NCI-H524 (cell line): ENCODE measurements at places on chromosomes 7 and 10.
A peak's percentile ranks its signal among the peaks of the same experiment; 100 is the strongest.

DNA sequence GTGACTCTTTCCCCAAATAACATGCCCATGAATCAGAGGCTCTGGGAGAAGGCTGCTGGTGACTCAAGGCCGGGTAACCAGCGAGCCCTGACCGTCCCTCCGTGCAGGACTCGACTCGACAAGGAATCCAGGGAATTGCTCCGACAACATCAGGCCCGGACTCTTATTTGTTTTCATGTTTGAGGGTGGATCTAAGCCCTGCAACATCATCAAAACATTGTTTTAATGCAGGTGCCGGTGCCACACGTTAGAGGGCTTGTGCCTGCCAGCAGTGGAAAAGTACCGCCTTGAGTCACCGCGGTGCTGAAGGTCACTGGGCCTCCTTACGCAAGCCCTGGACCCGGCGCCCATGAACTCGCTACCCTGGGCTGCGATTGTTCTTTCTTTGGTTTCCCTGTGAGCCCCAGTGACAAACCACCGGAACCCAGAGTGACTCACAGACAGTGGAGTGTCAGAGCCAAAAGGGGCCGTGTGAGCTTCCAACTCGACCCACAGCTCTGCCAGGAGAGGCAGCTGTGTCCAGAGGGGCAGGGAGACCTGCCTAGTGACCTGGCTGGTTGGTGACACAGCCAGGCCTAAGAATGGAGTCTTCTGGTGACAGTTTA is 139.4 kb upstream of the SHH start:
- DNase-seq: no peak

- DNase-seq: no peak
Measured at GRCh38 chr7:96320442-96320841, 1.5 kb downstream of the SLC25A13 start.

GRCh38 chr10:124152139-124153022 is 59.0 kb upstream of the CHST15 start:
- DNase-seq: no peak

GRCh38 chr10:89659143-89660131 is 14.4 kb upstream of the PANK1 start:
- no peak for DNase-seq

- no peak for DNase-seq
Measured at GRCh38 chr7:43247757-43248156, 135.3 kb downstream of the HECW1 start.

GRCh38 chr10:108633046-108633445 is 1290.3 kb downstream of the XPNPEP1 start:
- DNase-seq: no peak

- no peak for DNase-seq
Measured at GRCh38 chr10:35794703-35795102, 152.6 kb upstream of the FZD8 start.

GRCh38 chr7:107959527-107959898 is 43.4 kb downstream of the LAMB1 start:
- DNase-seq: no peak

- DNase-seq: no peak
Measured at GRCh38 chr7:28291559-28291958, 111.0 kb upstream of the JAZF1 start.

DNA sequence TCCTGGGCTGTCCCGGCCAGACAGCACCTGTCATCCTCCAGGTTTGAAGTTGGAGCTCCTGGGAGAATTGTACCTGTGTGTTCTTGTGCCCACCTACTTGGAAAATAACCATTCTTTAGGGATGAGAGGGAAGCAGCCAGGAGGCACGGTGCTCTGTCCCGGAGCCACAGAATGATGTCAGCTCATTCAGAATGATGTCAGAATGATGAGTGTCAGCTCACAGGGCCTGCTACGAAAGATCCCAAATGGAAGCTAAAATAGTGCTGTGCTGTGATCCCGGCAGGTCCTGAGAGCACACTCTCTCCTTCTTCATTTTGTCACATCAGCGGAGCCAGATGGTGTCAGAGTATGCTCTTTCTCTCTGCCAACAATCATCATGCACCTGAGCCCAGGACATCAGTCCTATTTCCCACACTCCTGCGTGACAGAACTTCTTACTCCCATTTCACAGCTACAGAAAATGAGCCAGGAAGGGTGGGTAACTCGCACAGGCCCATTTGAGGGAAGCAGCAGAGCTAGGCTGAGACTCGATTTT is 8.3 kb downstream of the ABCA13 start:
- peak; percentile 7 for DNase-seq

GRCh38 chr10:70379581-70380176 is 2.7 kb downstream of the LRRC20 start:
- no peak for DNase-seq

DNA sequence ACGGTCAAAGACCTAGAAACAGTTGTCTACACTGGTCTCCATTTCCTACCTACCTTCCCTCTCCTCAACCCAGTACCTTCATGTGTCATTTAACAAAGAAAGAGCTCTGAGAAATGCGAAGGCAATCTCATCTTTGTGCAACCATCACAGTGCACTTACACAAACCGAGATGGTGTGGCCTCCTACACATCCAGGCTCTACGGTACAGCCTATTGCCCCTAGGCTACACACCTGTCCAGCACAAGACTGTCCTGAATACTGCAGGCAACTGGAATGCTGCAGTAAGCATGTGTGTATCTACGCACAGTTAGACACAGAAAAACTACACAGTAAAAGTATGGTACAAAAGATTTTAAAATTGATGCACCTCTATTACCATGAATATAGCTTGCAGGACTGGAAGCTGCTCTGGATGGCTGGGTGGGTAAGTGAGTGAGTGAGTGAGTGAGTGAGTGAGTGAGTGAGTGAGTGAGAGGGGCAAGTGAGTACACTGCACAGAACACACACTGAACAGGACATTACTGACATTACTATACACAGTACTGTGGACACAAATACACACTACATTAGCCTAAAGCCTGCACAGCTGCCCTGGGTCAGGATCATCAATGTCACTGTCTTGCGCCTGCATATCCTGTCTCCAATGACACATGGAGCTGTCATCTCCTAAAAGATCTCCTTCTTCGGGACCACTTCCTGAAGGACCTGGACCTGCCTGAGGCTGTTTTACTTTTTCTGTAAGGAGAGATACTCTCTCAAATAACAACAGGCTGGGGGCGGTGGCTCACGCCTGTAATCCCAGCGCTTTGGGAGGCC is 18.5 kb downstream of the ITGB1 start:
- DNase-seq: no peak

- DNase-seq: peak; percentile 6
Measured at GRCh38 chr7:144723301-144723700, 112.6 kb downstream of the TPK1 start.

DNA sequence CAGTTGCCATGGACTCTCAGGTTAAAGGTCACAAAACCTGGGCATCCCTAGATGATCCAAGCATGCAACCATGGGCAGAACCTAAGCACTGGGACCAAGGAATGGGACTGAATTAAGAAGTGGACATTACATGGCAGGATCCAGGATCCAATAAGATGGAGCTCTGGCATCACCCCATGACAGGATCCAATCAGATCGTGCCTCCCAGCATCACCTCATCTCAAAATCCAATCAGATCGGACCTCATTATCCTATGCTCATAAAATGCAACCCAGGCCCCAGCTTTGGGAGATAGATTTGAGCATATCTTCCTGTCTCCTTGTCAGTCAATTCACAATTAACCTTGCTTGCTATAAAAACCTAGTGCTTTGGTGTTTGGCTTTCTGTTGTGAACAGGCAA is 616.1 kb downstream of the PARD3 start:
- no peak for DNase-seq

DNA sequence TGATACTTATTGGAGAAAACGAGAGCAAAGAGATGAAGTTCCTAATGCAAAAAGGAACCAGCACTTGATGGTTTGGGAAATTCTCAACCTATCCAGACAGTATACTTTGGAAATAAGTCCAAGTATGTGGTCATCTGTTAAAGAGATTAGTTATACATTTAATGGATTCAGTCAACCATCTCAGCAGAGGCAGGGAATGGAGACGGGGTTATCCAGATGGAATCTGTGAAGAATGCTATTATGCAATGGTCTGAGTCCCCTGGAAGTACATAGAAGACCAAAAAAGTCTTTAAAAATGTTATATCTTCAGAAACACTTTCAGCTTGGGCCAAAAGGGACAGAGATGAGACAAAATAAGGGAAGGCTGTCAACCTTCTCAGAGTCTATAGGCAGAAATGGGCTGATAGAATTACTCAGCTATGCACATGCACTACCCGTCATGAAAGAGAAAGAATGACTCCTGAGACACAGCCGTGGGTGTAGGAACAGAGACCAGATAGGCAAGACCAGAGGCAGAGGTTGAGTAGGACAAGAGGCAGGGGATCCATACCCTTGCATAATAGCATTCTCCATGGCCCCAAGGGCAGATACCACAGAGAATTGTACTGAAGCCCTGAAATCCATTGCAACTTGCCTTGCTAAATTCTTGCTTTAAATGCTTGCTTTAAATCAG is 738.8 kb upstream of the POT1 start:
- no peak for DNase-seq

DNA sequence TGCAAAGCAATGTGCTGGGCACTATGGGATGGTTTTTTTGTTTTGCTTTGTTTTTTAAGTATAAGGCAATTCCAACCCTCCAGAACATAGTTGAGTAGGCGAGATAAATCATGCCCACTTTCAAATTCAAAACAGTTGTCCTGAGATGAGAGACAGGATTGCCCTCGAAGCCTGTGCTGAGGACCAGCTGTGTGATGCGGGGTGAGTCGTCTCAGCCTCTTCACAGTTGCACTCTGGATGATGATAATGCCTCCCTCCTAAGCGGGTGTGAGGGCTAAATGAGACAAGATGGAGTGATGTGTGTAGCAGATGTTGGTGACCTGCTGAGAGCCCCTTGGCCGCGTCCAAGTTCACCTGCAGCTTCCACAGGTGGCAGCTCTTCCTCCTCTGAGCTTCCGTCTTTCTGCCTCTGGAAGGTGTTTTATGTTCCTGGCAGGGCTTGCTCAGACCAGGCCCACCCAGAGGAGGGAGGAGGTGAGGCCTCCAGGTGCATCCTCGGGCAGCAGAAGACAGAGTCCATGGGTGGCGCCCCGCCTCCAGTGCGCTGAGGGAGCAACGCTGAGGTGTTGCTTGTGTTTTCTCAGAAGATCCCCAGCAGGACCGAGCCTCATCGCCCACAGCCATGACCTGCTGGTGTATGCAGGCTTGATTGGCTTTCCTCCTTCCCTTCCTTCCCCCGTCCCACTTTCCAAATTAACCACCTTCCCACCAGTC is 30.6 kb downstream of the ECHDC3 start:
- no peak for DNase-seq

DNA sequence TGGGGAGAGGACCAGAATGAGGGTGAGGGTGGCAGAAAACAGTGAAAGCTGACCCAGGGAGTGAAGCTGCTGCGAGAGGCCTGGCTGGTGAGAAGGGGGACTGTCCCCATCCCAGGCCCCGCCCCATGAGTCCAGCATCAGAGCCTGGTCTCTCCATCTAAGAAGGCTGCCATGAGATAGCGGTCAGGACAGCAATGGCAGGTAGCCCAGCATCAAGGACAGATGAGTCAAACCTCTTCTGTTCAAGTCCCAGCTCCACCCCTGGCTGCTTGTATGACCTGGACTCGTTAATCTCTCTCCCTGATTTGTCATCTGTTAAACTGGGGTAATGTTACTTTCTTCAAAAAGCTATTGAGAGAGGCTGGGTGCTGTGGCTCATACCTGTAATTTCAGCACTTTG is 22.2 kb downstream of the GPNMB start:
- no peak for DNase-seq

DNA sequence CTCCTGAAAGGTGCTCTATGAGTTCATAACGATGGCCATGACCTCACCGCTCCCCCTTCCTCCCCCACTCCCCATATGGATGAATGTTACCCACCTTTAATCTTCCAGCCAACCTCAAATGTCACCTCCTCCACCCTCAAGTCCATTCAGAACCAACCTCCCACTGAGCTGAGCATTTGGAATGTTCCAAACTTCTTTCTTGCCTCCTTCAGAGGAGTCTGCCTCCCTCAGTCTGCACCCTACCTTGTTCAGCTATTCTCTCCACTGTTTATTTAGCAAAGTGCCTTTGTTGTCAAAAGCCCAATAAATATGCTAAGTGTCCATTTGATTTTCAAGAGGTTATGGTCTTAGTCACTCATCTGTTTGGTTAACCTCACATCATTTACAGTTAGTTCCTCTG is 22.9 kb upstream of the MTPAP start:
- no peak for DNase-seq

- DNase-seq: no peak
Measured at GRCh38 chr10:60732807-60733516, 45.3 kb upstream of the CDK1 start.

GRCh38 chr7:50262916-50263690 is 41.4 kb upstream of the IKZF1 start:
- no peak for DNase-seq

GRCh38 chr7:89926701-89927100 is 227.6 kb upstream of the STEAP1 start:
- peak; percentile 55 for DNase-seq

- DNase-seq: no peak
Measured at GRCh38 chr10:129344731-129345355, 122.2 kb upstream of the MGMT start.

DNA sequence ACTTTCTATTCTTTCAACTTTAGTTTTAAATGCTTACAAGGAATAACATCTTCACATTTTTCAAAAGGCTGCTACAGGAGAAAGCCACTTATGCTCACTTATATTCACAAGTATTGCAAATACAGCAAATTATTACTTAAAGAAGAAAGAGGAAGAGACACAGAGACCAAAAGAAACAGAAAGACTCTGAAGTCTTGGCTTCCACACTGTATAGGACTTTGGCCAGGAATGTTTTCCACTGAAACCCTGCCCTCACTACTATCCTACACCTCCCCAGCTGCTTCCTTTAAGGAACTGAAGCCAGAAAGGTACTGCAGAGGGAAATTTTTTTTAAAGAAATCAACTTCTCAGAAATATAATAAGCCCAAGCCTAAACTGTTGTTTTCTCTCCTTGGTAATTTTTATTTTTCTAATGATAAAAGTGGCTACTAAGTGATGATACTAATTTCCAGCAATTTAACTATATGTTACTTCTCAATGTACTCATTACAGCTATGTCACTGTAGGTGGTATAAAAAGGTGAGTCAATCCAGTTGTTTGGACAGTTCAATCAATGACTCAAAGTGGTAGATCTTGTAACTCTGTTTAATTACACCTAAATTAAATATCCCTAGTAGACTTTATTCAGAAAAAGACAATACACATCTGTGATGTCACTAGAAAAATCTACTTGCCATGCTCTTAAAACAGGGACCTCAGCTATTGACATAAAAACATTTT is 231.6 kb downstream of the GRM8 start:
- no peak for DNase-seq

- no peak for DNase-seq
Measured at GRCh38 chr7:40810274-40810673, 675.5 kb downstream of the SUGCT start.

- DNase-seq: no peak
Measured at GRCh38 chr7:45625714-45626440, 51.7 kb downstream of the ADCY1 start.
